Left lobe of liver (tissue), 2 donors: ENCODE measurements at places on chromosomes 3 and 15.

GRCh38 chr3:155619118-155619915, 125.6 kb downstream of the PLCH1 start:
- no peak for DNase-seq

- no peak for DNase-seq
Measured at GRCh38 chr3:162602619-162603018, 1106.0 kb downstream of the OTOL1 start.

GRCh38 chr3:12316729-12317351, 28.0 kb downstream of the PPARG start:
- DNase-seq: no peak

GRCh38 chr3:146110161-146110560, 50.8 kb downstream of the PLOD2 start:
- DNase-seq: no peak

DNA sequence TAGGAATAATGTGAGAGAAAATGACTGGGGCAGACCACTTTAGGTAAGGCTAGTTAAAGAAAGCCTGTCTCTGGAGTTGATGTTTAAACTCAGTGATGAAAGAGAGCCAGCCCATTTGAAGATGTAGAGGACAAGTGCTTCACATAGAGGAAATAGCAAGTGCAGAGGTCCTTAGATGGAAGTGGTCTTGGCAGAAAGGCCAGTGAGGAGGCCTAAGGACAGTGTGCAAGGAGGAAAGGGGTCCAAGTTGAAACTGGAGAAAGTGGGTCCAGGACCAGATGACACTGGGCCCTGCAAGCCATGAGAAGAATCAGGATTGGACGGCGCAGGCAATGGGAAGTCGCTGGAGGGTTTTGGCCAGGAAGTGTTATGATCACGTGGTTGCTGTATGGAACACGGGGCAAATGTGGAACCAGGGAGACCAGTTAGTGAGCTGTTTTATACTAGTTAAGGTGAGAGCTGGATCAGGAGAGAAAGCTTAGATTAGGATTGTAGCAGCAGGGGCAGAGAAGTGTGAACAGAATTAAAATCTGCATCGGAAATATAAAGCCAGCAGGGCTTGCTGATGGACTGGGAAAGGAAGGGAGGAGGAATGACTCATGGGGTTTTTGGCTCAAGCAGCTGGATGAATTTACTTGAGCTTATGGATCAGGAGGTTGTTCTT, 48.0 kb upstream of the SCAANT1 start:
- DNase-seq: no peak

DNA sequence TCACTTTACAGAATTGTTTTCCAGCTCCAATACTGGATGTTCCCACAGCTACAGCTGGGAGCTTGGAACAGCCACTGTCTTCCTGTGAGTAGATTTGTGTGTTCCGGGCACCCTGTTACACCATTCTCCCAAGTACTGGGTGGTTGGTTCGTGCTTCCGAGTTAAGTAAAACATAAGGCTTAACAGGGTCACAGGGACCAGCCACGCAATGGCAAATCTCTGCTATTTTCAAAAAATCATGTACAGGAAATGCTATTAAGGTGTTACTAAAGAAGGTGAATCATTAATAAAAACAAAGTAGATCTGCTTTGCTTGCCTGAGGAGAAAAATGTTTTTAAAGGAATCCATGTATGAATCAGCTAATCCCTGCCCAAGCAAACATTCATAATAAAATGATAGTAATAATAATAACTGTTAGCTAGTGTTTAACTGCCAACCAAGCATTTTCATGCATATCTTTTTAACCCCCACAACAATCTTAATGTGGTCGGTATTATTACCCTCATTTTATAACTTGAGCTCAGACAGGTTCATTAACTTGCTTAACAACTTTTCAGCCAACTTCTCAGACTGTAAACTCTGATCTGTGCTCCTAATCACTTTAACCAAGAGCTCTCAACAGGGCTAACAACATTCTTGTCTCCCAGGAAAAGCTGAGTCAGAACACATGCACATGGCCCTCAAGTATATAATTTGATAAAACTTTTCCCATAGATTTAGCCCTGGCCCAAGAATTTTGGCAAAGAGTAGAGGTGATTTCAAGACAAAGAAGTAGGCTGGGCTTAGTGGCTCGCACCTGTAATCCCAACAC, 2.7 kb upstream of the C2CD4A start:
- DNase-seq: no peak

DNA sequence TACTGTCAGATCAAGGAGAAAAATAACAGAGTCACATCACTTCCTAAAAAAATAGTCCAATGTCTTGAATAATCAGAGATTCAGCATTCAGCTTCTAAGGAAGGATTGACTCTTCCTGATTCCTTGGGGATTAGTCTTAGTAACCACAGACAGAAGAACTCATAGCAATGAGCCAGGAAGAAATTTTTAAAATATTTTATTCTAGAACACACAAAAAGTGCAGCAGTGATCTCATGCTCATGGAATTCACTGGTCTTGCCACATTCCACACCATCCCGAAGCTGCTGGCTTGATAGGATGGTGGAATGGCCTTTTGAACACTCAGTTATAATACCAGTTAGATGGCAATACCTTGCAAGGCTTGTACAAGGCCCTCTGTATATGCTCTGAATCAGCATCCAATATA, 43.0 kb upstream of the ABI3BP start:
- no peak for DNase-seq

- DNase-seq: no peak
Measured at GRCh38 chr3:105094588-105094987, 272.1 kb upstream of the ALCAM start.

- no peak for DNase-seq
Measured at GRCh38 chr3:52155912-52156311, 1.7 kb upstream of the POC1A start.

DNA sequence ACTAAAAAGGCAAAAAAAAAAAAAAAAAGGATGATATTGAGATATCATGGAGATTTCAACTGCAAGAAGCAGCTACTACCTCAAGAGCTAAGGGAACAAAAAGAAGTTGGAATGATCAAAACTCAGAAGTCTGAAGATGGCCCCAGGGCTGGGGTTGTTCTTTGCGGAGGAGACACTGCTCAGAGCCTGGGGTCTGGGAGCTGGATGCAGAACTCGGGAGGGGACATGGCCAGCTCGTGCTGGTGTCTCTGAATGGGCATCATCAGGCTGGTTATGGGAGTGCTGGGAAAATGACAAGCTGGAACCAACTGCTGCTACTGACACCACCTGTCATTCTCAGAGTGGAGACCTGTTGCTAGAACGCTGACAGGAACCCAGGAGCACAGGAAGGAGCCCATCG, 14.2 kb upstream of the ADIPOQ start:
- no peak for DNase-seq

GRCh38 chr3:192063570-192063969, 602.6 kb downstream of the PYDC2 start:
- DNase-seq: no peak

- DNase-seq: no peak
Measured at GRCh38 chr15:23384371-23384770, 29.8 kb downstream of the GOLGA8S start.

DNA sequence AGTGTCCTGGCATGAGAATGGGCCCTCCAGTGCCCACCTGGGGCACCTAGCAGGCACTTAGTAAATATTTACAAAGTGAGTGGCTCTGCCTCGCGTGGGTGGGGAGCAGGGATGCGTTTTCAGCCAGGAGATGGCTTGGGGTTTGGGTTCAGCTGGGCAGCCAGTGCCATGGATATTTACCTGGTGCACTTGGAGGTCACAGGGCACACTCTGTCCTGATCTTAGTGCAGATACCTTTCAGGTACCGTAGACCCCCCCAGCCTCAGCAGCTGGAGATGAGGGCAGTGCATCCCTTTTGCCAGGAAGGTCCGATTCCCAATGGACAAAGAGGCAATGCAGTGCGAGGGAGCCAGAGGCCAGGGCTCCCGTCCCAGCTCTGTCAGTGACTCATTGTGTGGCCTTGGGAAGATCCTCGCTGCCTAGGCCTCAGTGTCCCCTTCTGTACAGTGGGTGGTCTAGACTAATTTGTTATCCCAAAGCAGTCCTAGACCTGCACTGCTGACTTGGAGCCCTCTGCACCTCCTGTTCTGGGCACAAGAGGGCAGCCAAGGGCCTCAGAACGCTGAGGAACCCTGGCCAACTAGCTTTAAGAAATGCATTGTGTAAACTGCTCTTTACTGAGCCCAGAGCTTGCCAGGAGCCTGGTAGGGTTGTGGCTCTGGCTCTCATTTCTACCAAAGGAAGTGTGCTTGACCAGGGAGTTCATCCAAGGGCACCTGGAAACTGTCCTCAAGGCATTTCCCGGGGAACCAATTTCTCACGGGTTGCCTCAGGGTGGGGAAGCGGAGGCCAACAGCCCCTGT, 16.0 kb downstream of the HDAC11 start:
- DNase-seq: peak; percentile 82

GRCh38 chr3:71416876-71417275, 166.7 kb downstream of the FOXP1 start:
- no peak for DNase-seq

DNA sequence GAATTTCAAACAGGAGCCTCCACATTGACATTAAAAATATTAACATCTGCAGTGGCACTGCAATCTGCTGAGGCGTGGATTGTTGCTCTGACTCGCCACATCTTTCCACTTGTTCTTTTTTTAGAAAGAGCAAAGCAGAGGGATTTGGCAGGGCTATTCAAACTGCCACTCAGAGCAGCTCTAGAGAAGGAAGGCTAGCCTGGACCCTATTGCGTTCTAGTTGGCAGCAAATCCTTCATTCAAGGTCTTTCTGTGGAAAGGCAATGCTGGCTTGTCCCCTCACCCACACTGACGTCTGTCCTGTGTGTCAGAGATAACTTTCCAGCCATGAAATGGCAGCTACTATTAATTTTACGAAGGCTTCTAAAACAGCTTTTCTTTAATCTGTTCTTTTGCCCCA, 483.2 kb upstream of the SGO1 start:
- DNase-seq: no peak

GRCh38 chr3:127985655-127986225, 66.5 kb upstream of the SEC61A1 start:
- no peak for DNase-seq

GRCh38 chr3:187286467-187287059, 5.0 kb downstream of the MASP1 start:
- peak; percentile 89 for DNase-seq
